ENCODE measurements at places on chromosomes 4 and X. TPM values are rescaled to one million over a fixed set of nuclear protein-coding genes. Genes with fewer than 3 reads are reported as not detected.

The VEGFC gene
- polyA plus RNA-seq, result 8.5 TPM

The SPATA4 gene
- polyA plus RNA-seq, result 0.37 TPM

The MMAA gene
- 3.3 TPM for polyA plus RNA-seq

The PIGA gene
- polyA plus RNA-seq, result 6.9 TPM

The PDLIM3 gene
- polyA plus RNA-seq, result 120 TPM

The TRMT10A gene
- polyA plus RNA-seq, result 1.9 TPM

The TRAM1L1 gene
- polyA plus RNA-seq, result 0.29 TPM

The FAM114A1 gene
- polyA plus RNA-seq, result 8.0 TPM

DNA sequence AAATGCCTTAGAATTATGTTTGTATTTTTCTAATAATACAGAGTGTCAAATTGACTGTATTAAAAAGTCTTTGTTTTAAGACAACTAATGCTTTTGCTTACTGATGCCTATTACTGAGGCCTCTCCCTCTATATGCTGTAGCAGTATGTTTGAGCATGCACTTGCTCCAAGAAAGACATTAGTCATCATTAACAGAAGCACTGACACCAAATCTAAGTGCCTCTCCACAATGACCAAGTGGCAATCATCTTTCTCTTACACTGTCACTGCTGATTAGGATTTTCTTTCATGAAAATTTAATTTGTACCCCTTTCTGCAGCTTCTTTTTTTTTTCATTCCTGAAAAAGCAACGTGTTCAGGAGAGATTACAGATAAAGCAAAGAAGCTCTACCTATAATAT lies 11.1 kb upstream of the MAB21L2 start:
- DNase-seq, result no peak

- DNase-seq, result no peak
Measured at GRCh38 chr4:39846705-39847104, 131.0 kb downstream of the PDS5A start.

DNA sequence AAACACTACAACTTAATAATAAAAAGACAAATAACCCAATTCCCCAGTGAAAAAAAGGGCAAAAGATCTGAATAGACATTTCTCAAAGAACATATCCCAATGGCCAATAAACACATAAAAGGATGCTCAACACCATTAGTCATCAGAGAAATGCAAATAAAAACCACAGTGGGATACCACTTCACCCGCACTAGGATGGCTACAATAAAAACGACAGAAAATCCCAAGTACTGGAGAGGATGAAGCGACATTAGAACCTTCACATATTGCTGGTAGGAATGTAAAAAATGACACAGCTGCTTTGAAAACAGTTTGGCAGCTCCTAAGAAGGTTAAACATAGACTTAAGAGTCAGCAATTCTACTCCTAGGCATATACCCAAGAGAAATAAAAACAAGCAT lies 140.6 kb upstream of the ARX start:
- DNase-seq, result no peak

GRCh38 chr4:804804-805203 lies 21.1 kb downstream of the CPLX1 start:
- DNase-seq, result no peak

DNA sequence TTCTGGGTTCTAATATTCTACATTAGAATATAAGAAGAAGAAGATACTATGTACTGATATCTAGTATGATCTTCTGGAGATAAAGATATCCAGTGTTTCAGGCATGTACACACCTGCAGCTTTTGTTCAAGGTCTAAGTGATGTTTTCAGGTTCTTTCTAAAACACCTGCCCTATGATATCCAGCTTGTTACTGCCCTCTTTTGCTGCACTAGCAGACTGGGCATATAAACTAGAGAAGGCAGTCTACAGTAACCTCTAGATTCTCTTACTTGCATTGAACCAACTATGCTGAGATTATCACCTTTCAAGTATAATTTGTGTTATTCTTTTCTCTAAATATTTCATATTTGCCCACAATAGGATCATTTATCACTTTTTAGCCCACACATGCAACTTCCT lies 1.9 kb upstream of the FRYL start:
- no peak for DNase-seq

DNA sequence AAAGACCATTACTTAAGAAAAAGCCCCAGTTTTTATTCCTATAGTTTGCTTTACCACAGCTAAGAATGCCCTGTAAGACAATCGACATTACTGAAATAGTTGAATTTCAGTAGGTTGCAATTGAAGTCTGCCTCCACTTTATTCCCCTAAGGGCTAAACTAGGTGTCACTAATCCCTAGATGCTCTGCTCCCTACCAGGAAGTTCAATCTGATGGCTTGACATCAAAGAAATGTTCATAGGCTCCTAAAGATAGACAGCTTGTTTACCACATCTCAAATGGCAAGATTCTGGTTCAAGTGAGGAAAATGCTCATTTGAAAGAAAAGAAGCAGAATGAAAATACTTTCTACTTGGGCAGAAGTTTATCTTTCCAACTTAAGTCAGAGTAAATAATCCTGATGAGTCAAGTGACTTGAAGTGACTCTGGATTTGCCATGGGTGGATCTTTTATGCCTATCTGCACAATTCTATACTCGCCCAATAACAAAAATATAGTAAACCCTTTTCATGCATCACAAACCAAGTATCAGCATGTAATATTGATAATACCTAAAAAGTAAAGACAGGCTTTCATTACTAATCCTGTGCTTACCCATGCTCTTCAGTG lies 117.2 kb downstream of the SH3RF1 start:
- DNase-seq, result no peak

DNA sequence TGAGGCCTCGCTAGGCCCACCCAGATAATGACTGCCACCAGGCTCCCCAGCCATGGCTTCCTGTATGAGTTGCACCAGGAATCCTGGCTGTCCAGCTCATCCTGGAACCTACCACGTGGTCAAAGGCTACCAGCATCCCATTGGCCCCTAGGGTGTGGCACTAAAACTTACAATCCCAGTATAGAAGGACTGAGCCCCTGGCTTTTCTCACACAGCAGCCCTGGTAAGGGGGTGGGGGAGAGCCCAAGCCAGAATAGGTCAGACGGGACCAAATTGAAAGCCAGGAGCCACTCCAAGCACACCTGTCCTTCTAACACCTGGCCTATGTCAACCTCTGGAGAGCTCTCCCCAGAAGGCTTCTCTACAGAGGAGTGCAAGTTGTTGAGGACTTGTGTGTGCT lies 269.3 kb upstream of the AGTR2 start:
- DNase-seq, result no peak

GRCh38 chr4:139603576-139604410 lies 47.8 kb upstream of the SETD7 start:
- DNase-seq, result no peak

DNA sequence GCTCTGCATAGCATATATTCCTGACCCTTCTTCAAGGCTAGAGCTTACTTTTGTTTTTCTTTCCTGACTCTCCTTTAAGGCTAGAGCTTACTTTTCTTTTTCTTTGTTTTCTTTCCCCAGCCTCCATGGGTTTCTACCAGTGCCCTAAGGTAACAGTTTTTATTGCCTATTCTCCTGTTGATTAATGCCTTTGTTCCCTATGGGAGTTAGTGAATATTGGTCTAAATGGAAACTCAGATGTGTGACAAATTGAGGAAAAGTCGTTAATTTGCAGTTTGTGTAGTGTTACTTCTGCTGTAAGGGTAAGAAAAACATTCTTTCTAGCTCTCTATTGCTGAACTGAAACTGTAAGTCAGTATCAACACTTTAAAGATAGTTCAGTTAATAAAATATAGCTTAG lies 358.7 kb downstream of the IL15 start:
- DNase-seq, result no peak

DNA sequence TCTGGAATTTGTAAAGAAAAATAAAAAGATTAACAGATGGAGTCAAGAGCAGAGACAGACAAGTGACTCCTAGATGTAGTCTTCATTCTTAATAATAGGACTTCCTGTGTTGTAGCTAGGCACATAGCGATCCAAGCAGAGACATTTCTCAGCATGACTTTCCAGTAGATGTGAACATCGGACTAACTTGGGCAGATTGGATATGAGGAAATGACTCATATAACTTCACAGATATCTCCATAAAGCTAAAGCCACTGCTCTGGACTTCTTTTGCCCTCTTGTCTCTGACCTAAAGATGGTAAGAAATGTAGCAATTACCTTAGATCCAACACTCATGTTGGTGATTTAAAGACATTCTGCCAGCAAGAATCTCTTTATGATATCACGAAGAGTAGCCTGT lies 131.7 kb downstream of the EPHA5 start:
- DNase-seq, result no peak

GRCh38 chr4:143961075-143961474 lies 55.7 kb upstream of the GYPE start:
- DNase-seq, result no peak

DNA sequence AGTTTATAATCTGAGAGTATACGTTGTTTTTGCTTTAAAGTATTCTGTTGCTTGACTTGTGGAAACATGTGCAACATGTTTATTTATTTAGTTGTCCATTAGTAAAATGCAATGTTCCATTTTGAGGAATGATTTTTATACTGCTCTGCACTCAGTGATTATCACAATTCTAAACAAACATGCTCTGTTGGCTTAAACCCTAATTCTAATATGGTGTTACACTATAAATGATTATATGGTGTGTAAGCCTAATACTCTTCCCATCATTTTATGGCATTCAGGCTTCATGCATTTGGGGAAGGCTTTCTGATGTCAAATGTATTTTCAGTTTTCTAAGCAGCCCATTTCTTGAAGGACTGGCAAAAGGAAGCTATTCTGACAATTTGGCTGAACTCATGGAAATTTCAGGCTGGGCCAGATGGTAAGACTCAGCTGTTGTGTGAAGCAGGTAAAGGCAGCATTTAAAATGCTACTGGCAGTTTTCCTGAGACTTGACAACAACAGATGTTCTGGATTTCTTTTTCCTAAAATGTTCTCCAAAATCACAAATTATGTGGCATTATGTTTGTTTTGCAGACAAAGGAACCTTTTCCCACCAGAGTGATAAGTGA lies 336.7 kb upstream of the GNPDA2 start:
- DNase-seq, result no peak

GRCh38 chr4:155609455-155610059 lies 57.1 kb upstream of the GUCY1A1 start:
- DNase-seq, result no peak

- no peak for DNase-seq
Measured at GRCh38 chr4:8847764-8848163, 23.9 kb downstream of the HMX1 start.

DNA sequence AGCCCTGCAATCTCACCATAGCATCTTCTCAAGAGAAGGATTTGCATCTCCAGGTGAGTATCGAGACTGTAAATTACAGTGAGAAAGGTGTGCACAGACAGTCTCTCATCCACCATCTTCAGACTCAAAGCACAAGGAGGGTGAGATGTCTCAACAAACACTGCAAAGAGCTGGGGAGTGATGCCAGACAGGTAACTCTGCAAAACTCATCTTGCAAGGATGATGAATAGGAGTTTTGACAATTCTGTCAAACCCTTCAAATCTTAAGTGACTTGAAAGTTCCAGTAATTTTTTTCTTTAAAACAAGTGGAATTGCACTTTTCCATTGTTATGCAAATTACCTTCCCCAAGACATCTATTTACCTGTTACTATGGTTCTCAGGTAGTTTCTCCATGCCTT lies 277.2 kb upstream of the VCX3A start:
- DNase-seq, result no peak

All from heart right ventricle (tissue), 16 donors.